ENCODE measurements at places on chromosomes 6 and 20.

- DNase-seq, result no peak
Observed at GRCh38 chr6:73942592-73943186, 246.7 kb downstream of the CD109 start.

DNA sequence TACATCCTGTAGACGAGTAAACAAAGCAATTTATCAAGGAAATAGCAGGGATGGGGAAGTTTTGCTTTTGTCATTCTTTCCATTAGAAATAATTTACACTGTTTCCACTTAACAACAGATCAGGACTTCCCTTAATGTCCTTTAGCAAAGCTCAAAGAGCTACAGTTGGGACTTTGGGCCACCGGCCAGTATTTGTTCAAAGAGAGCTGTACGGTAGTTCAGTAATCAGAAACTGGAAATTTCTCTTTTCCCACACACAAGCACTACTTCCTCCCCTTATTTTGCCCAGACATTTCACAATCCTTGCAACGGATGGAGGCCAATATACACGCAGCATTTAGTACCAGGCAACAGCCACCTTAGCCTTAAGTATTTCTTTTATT, 12.1 kb upstream of the HINT3 start:
- no peak for DNase-seq

GRCh38 chr20:36199345-36200257, 36.7 kb upstream of the AAR2 start:
- peak; percentile 81 for DNase-seq

DNA sequence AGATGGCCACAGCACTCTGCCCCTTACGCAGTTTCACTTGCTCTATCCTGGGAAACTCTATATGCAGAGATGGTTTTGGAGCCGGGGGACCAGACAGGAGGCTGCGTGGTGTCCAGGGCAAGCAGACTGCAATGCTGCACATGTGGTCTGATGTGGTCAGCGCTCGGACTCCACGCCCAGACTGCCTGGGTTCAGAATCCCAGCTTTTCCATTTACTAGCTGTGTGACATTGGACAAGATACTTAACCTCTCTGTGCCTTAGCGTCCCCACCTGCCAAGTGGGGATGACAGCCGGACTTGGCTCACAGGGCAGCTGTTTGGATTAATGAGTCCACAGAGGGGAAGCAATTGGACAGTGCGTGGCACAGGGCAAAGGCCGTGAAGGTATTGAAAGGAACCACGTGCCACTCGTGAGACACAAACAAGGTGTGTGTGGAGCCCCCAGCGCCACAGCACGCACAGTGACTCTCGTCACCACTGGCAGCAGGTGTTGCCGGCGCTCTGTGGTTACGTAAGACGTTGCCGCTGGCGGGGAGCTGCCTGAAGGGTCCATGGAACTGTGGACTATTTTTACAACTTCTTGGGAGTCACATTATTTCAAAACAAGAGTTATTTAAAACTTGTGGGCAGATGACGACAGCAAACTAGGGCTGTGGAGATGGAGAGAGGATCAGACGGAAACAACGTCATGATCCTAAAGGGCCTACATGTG, 201.4 kb downstream of the PREX1 start:
- DNase-seq, result no peak

DNA sequence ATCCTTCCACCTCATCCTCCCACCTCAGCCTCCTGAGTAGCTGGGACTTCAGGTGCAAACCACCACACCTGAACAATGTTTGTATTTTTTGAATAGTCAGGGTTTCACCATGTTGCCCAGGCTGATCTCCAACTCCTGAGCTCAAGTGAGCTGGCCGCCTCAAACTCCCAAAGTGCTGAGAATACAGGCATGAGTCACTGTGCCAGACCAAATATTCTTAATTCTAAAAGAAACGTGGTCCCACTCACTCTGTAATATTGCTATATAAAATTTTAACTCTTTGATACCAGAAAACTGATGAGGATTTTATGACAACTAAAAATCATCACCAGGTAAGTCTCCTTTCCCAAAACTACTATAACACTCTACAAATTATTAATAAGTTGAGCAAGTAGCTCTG, 716.8 kb upstream of the GJE1 start:
- no peak for DNase-seq

- DNase-seq, result no peak
Observed at GRCh38 chr6:3359973-3360726, 96.7 kb downstream of the SLC22A23 start.

GRCh38 chr20:54168961-54169862, 4.6 kb downstream of the CYP24A1 start:
- DNase-seq, result no peak

DNA sequence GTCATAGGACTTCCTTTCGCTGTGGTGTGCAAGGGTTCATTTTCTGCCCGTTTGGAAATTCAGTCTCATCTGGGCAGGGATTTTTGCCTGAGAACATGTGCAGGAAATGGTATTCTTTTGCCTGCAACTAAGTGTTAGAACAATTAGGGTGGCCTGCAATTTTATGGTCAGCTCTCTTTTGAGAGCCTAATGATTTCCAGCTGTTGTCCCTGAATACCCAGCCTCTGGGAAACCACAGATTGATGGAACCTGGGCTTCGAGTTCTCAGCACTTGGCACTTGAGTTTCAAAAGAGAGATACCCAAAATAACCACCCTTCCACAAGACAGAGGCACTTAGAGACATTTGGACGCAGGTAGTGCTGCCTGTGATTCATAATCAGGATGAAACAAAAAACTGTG, 217.2 kb upstream of the FOXA2 start:
- DNase-seq, result no peak

DNA sequence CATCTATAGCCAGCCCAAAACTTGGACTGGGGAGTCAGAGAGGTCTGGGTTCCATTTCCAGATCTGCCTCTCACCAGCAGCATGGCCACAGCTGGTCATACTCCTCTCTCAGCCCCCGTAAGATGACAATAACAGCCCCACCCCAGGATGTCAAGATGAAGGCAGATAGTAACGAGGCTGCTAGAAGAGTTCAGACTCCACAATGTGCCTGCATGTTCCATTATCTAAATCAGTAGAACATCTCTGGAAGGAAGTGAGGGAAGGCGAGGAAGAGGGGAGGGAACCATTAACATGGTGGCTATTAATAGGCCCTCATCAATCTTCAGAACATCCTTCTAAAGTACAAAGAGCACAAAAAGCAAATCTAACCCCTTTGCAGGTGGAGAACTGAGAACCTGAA, 98.0 kb upstream of the KCNG1 start:
- no peak for DNase-seq

- no peak for DNase-seq
Observed at GRCh38 chr6:73236144-73236750, 11.0 kb upstream of the KHDC1L start.

DNA sequence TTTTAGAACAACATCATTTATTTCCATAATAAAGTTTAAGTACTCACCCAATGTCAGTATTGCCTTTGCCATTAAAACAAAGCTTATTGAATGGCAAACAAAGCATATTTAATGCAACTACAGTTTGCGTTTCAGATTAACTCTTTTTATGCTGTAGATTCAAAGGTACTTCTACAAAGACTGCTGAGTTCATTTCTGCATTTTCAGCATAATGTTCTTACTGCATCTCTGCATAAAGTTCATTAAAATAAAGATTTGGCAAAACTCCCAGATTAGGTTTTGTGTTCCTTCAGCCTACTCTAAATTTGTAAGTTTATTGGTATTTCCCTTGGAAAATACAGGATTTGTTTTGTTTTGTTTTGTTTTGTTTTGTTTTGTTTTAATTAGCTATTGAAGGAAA, 359.4 kb downstream of the ADGRB3 start:
- DNase-seq, result no peak

DNA sequence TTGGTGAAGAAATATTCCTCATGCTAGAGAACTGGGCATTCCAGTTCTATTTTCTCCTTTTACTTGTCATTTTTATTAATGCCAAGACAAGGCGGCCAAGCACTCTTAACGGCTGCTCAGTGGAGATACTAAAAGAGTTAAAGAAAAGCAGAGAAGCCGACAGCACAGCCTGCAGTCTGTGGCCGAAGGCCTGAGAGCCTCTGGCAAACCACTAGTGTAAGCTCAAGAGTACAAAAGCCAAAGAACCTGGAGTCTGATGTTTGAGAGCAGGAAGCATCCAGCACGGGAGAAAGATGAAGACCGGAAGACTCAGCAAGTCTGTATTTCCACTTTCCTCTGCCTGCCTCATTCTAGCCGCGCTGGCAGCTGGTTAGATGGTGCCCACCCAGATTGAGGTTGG, 167.1 kb upstream of the FUT9 start:
- no peak for DNase-seq

DNA sequence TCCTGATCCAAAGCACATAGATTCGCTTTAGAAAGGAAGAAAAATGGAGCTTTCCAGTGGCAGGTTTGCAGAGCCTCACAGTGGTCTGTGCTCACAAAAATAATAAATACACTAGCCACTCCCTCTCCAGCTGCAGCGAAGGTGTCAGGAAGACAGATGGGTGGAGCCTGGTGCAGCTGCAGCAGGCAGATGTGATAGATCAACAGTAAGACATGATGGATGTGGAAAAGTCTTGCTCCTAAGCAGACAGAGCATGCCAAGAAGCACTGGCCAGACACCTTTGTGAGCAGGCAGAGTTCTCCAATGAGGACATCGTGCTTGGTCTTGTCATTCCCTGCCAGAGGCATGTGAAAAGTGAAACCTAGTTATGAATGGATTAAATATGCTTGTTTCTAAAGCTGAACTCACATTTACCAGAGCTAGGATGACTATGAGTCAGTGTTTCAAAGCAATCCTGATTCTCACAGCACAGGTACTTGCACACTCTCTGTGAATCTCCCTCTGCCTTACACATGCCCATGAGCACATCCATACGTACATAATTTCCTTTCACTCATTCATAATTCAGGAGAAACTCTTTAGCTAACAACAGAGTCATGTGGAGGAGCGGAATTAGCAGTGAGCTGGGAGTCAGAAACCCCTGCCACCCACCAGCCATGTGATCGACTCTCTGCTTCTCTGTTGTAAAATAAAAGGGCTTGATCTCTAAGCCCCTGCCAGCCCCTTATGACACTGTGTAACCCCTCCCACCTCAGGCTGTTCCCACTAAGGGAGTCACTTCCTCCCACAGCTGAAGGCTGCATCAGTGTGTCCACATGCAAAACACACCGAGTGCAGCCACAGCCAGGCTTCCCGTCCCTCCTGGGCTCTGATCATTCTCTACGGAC, 111.2 kb downstream of the SCML4 start:
- DNase-seq, result no peak

DNA sequence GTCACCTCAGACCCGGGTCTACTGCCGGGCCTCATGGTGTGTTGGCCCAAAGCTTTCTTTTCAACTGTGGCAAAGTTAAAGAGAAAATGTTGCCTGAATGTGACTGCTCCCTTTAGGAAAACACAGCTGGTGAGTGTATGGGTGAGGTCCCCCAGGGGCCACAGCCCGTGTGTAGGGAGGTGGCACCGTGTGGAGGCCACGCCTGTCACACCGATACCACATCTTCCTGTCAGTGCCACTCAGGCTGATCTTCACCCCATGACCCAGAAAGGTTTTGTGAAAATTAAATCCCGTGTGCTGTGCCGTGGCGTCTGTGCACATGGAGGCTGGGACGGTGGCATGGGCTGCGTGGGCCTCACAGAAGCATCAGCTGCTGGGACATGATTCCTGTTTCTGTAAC, 10.7 kb upstream of the ADRM1 start:
- DNase-seq, result no peak

GRCh38 chr6:29797135-29797534, 30.5 kb upstream of the HLA-G start:
- DNase-seq, result no peak

DNA sequence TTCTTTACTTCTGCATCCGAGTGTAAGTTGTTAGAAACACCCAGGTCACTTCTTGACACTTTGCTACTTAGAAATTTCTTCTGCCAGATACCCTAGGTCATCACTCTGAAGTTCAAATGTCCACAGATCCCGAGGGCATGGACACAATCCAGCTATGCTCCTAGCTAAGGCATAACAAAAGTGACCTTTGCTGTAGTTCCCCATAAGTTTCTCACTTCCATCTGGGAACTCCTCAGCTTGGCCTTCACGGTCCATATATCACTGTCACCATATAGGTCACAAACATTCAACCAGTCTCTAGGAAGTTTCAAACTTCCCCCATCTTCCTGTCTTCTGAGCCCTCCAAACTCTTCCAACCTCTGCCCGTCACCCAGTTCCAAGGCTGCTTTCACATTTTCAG, 65.3 kb downstream of the IRF4 start:
- DNase-seq, result no peak

DNA sequence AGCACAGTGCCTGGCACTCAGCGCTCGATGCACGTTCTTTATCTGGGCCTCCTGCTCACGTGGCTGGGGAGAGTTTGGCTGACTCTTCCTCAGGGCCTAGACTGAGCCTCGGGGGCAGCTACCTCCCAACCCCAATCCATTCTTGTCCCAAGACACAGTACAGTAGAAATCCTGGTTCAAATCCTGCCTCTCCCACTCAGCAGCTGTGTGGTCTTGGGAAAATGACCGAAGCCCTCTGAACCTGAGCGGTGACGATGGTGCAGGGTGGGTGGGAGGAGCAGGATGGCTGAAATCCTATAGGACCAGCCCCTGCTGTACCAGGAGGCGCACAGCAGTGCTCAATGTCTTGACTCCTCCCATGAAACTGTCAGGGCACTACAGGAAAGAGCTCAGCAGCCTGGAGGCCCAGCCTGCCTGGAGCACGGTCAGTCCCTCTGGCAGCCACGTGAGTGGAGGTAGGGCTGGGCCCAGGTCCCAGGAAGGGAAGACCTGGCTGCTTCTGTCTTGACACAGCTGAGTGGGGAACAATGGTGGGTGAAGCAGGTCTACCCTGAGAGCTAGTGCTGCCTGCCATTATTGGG, 31.5 kb downstream of the PDRG1 start:
- no peak for DNase-seq

- DNase-seq, result no peak
Observed at GRCh38 chr6:169158174-169158573, 95.5 kb downstream of the THBS2 start.

DNA sequence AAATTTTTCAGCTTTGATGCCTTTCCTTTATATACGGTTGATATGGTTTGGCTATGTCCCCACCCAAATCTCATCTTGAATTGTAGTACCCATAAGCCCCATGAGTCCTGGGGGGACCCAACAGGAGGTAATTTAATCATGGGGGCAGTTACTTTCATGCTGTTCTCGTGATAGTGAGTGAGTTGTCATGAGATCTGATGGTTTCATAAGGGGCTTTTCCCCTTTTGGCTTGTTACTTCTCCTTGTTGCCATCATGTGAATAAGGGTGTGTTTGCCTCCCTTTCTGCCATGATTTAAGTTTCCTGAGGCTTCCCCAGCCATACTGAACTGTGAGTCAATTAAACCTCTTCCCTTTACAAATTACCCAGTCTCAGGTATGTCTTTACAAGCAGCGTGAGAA, 66.8 kb downstream of the ARHGAP18 start:
- no peak for DNase-seq

- DNase-seq, result no peak
Observed at GRCh38 chr20:19978511-19979210, 38.5 kb upstream of the NAA20 start.

GRCh38 chr6:16511040-16511660, 250.1 kb downstream of the ATXN1 start:
- no peak for DNase-seq

DNA sequence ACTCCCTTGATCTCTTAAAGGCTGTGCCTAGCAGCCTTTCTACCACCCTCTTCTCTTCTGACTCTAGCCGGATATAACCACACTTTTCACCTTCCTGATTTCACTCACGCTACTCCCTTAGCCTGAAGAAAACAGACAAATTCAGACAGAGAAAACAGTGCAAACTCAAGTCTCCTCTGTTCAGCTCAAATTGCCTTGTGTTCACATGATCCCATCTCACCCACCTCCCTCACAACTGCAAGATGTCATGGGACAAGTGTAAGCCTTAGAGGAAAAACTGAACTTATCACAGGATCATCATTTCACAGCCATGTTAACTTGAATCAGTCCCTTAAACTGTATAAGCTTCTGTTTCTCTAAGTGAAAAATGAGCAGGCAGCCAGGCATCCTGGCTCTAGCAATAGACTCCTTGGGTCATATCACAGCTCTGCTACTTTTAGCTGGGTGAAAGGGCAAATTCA, 66.5 kb upstream of the TENT5A start:
- DNase-seq, result no peak

Data from GM13977 (cell line).